ENCODE measurements at places on chromosomes 1 and 21. TPM values are rescaled to one million over a fixed set of nuclear protein-coding genes. Genes with fewer than 3 reads are reported as not detected.

SLC25A34 gene
- 7.0 TPM for total RNA-seq

FMO3 gene
- total RNA-seq: not detected

DNA sequence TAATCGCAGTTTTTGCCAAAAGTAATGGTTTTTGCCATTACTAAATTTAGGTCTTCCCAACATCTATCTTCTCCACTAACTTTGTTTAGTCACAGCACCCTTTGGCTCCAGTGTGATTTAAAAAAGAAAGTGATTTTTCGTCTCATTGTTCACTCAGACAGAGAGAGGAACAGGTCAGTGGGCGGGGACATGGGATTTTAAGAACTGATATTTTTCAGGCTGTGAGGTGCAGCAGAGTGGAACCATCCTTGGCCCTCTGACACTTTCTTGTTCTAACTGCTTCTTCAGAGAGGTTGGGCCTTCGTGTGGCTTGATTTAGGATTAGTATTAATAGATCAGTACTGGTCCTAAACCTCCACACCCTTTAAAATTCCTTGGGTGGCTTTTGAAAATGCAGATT lies 38.8 kb downstream of the CASQ2 start:
- no peak overlapping the region for H3K4me3 ChIP-seq
- no peaks in the 10 kb centered on the region for H3K4me1 ChIP-seq
- H3K27me3 ChIP-seq: no peaks in the 10 kb centered on the region

DNA sequence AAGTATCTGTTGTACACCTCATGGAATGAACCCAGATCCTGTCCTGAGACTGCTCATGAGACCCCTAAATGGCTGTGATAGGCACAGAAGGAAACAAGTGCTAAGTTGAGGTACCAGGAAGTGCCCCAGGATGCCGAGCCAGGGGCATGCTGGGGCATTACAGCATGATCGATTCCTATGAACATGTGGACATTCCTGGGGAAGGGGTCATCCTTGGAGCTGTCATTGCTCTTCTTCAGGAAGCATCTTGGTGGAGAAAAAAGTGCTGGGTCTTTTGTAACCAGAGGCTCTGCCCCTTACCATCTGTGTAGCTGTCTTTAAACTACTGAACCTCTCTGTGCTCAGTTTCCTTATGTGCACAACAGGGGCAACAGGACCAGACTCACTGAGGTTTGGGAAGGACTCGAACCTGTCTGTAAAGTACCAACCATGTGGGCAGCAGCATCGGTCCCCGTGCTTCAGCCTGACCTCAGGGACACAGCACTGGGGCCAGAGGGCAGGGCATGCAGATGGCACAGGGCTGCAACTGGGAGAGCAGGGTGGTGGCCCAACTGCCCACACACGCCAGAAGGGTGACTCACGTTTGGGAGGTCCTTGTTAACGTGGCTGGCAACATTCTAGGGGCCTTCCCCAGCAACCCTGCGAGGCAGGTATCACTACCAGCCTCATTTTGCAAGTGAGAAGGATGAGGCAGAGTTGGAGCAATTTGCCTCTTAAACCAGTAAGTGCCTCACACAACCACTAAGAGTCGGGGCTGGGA lies 142.3 kb upstream of the EDN2 start:
- H3K27ac ChIP-seq: no peak overlapping the region
- no peak overlapping the region for H3K4me3 ChIP-seq
- H3K27me3 ChIP-seq: no peaks in the 10 kb centered on the region
- H3K4me1 ChIP-seq: peaks cover 28% of the 10 kb centered on the region

GRCh38 chr1:2935184-2935583 lies 86.1 kb upstream of the ACTRT2 start:
- no peak overlapping the region for H3K4me3 ChIP-seq
- H3K27ac ChIP-seq: no peak overlapping the region
- no peak for DNase-seq
- H3K27me3 ChIP-seq: no peaks in the 10 kb centered on the region

DNA sequence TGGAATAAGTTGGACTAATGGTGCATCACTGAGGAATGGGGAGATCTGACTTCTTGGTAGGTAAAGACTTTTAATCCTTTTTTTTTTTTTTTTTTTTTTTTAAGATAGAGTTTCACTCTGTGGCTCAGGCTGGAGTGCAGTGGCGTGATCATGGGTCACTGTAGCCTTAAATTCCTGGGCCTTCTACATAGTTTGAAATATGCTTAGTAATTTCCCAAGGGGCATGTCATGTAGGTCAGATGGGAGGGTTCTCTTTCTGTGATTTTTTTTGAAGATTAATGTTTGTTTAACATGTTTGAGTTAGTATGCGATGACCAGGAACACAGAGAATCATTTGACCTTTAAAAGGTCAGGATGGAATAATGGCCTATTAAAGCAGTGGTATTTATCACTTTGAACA lies 129.1 kb downstream of the S1PR1 start:
- DNase-seq: no peak
- H3K27ac ChIP-seq: no peak overlapping the region
- H3K4me3 ChIP-seq: no peak overlapping the region
- no peaks in the 10 kb centered on the region for H3K36me3 ChIP-seq

DNA sequence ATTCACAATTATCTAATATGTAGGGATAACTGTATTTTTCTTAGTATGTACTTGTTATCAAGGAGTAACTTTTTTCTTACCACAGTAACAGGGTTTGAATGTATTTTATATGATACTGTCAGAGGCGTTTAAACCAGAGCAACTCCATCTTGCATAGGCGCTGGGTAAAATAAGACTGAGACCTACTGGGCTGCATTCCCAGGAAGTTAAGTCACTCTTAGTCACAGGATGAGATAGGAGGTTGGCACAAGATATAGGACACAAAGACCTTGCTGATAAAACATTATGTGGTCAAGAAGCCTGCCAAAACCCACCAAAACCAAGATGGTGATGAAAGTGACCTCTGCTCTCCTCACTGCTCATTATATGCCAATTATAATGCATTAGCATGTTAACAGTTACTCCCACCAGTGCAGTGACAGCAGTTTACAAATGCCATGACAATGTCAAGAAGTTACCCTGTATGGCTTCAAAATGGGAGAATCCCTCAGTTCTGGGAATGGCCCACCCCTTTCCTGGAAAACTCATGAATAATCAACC lies 64.8 kb downstream of the RPE65 start:
- no peaks in the 10 kb centered on the region for H3K36me3 ChIP-seq
- H3K4me1 ChIP-seq: no peaks in the 10 kb centered on the region
- no peaks in the 10 kb centered on the region for H3K27me3 ChIP-seq
- no peak for DNase-seq

DNA sequence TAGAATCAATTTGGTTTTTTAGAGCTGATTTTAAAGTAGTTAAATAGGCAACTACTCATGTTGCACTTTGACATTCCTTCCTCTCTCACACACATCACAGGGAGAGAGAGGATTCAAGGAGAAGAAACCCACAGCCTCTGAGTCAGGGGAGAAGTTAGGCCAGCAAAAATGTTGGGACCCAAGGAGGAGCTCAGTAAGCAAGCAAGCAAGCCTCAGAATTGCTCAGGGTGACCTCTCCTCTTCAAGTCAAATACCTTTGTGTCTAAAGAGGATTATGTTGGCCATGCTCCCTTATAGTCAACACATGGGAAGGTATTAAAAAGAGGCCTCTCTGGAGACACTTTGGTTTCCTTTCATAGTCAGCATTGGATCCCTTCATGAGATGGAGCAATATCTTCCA lies 80.5 kb upstream of the WARS2 start:
- no peak overlapping the region for H3K4me3 ChIP-seq
- H3K27me3 ChIP-seq: no peaks in the 10 kb centered on the region
- H3K27ac ChIP-seq: no peak overlapping the region

DNA sequence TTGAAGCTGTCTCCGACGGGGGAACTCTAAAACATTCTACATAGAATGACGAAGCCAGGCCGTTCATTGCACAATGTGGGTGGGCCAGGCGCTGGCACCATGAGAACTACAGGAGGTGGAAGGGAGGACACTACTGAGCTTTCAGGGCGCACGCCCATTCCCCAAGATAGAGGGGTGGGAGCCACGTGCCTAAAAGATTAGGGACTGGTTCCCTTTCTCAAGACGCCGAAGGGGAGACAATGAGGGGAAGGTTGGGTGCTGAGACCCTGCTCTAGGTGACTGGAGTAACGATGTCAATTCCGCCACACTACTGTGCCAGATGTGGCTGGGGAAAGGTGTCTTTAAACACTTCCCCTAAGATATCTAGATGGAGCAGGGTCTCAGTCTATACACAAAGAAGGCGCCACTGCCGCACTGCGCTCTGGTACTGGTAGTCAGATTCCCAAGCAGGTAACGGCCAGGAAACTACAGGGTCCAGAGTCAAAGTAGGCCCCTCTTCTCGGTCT lies 782 bp downstream of the CSDE1 start:
- DNase-seq: no peak
- peak overlapping the region; percentile 99 for H3K27ac ChIP-seq
- no peaks in the 10 kb centered on the region for H3K27me3 ChIP-seq
- H3K36me3 ChIP-seq: peaks cover 3% of the 10 kb centered on the region
- peaks cover 51% of the 10 kb centered on the region for H3K4me1 ChIP-seq

GRCh38 chr1:160935527-160936258 lies 18.9 kb downstream of the ITLN2 start:
- peak overlapping the region; percentile 61 for H3K27ac ChIP-seq
- no peaks in the 10 kb centered on the region for H3K27me3 ChIP-seq
- peaks cover 9% of the 10 kb centered on the region for H3K4me1 ChIP-seq
- H3K4me3 ChIP-seq: no peak overlapping the region

DNA sequence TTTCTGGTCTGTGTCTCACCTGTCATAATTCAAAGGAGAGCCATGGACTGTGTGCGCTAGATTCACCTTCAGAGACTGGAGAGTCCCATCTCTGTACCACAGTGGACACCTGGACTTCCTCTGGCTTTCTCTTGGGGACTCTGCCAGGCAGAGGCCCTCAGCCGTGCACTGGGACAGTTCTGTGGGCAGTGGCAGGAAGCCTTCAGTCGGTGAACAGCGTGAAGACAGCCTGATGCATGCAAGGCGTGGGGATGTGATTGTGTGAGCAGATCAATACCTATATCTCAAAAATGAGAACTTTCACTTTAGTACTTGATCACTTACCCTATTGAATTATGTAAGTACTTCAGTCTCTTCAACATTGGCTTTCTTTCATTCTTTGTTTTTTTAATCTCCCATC lies 245.3 kb downstream of the DISC1 start:
- no peaks in the 10 kb centered on the region for H3K27me3 ChIP-seq
- H3K27ac ChIP-seq: no peak overlapping the region
- DNase-seq: no peak
- peaks cover 9% of the 10 kb centered on the region for H3K4me1 ChIP-seq
- no peak overlapping the region for H3K4me3 ChIP-seq
- H3K36me3 ChIP-seq: no peaks in the 10 kb centered on the region

DNA sequence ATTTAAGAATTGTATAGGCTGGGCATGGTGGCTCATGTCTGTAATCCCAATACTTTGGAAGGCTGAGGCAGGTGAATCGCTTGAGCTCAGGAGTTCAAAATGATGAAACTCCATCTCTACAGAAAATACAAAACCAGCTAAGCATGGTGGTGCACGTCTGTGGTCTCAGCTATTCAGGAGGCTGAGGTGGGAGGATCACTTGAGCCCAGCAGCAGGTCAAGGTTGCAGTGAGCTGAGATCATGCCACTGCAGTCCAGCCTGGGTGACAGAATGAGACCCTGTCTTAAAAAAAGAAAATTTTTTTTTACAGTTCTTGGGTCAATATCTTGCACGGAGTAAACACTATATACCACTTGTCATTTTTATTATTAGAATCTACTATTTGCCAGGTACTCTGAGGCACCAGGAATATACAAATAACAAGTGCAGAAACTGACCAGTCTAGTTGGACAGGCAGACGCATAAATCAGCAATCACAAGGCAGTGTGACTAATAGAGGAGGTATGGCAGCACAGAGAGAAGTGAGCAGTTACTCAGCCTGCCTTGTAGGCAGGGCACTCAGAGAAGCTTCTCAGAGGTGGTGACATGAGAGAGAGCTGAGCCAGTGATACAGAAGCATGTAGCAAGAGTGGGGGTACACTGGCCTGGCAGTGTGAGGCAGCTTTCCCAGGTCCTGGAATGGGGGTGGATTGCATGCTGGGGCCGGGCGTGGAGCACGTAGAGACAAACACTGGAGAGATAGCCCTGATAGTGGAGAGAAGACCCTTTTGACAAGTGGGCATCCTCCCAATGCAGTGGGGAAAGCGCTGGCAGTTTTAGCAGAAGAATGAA lies 8.0 kb downstream of the PHLDA3 start:
- no peak overlapping the region for H3K4me3 ChIP-seq
- H3K27me3 ChIP-seq: no peaks in the 10 kb centered on the region
- H3K4me1 ChIP-seq: no peaks in the 10 kb centered on the region
- H3K27ac ChIP-seq: no peak overlapping the region
- H3K36me3 ChIP-seq: no peaks in the 10 kb centered on the region

GRCh38 chr1:84757301-84757700 lies 67.0 kb upstream of the SSX2IP start:
- H3K4me1 ChIP-seq: peaks cover 10% of the 10 kb centered on the region
- H3K36me3 ChIP-seq: no peaks in the 10 kb centered on the region
- no peak overlapping the region for H3K27ac ChIP-seq
- no peak overlapping the region for H3K4me3 ChIP-seq
- H3K27me3 ChIP-seq: no peaks in the 10 kb centered on the region

DNA sequence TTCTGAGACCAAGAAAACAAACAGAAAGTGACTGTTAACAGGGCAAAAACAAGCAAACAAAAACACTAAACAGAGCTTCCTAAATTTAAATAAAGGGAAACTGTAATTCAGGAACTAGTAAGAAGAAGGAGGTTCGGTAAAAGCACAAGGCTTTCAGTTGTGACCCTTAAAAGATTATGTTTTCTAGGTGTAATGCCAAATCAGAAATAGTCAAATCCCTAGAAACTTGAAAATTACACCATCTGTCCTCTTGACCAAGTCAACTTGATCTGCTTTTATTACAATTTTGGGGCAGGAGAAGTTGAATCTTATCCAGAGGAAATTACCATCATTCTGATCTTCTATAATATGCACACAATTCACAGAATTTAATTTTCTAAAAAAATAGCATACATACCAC lies 754.0 kb upstream of the ADGRL4 start:
- H3K36me3 ChIP-seq: no peaks in the 10 kb centered on the region
- no peak overlapping the region for H3K4me3 ChIP-seq
- H3K27me3 ChIP-seq: no peaks in the 10 kb centered on the region
- no peak overlapping the region for H3K27ac ChIP-seq
- H3K4me1 ChIP-seq: no peaks in the 10 kb centered on the region

- H3K4me1 ChIP-seq: no peaks in the 10 kb centered on the region
- H3K27me3 ChIP-seq: no peaks in the 10 kb centered on the region
- H3K4me3 ChIP-seq: no peak overlapping the region
- DNase-seq: no peak
- H3K27ac ChIP-seq: no peak overlapping the region
Observed at GRCh38 chr1:68673771-68674170, 176.9 kb upstream of the DEPDC1 start.
